ENCODE measurements at places on chromosomes 16 and 17.

GRCh38 chr17:14859542-14859941 lies 405.6 kb downstream of the PMP22 start:
- no peak for DNase-seq

GRCh38 chr16:55821210-55821609 lies 11.7 kb downstream of the CES1 start:
- DNase-seq = no peak

GRCh38 chr17:72465191-72466024 lies 344.6 kb downstream of the SOX9 start:
- peak; percentile 88 for DNase-seq

- no peak for DNase-seq
These were observed 24.3 kb downstream of the G6PC1 start for GRCh38 chr17:42924891-42925290.

- no peak for DNase-seq
These were observed 43.6 kb upstream of the ANKFY1 start for GRCh38 chr17:4307179-4307930.

DNA sequence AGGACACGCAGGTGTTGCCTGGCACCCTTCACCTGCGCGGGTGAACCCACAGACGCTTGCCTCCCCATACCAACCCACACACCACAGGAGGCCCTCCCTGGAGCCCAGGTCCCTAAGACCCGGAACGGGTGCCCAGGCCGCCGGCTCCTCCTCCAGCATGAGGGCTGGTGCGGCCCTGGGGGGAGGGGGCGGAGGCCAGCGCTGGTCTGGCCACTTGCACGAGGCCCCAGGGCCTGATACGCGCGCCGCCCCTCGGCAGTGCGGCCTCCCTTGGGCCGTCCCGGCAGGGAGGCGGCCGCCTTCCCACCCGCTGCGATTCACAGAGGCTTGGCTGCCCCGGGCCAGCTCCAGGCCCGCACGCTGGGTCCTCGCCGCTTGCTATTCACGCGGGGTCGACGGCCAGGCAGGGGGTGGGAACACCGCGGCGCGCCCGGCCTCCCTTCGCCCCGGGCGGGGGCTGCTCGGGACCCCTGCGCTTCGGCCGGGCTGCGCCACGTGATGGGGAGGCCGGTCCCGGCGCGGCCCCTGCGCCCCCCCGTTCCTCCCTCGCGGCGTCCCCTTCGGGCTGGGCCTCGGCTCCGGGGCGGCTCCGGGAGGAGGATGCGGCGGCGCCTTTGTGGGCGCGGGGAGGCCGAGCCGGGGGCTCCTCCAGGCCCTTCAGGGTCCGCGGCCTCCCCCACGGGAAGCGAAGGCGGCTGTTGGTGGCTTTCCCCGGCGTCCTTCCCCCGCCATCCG lies 685 bp downstream of the FASN start:
- no peak for DNase-seq

DNA sequence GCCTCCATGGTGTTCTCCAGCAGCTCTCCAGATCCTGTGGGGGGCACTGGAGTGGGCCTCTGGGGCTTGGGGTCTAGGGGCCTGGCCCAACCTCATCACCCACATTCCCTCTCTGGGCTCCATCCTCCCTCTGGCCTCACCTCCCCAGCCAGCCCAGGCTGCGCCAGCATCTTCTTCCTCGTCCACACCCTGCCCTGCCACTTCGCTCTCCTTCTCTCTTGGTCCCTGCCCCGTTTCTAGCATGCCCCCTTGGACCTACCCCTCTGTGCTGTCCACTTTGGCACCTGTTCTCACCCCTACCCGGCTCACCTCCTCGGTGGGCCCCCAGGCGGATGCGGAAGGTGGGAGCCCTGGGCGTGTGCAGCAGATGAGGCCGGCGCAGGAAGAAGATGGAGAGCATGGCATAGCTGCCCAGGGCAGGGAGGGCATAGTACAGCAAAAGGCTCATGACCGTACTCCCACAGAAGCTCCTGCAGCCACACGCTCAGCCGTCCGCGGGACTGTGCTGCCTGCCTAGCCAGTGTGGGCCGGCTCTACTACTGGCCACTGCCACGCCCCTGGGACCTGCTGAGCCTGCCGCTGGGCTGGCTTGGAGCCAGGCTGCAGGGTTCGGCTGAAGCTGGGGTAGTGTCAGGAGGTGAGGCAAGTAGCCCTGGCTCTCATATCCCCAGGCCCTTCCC lies at the start of gene GDPD3:
Gene GDPD3, minus strand, starts transcription at position 507 of the 680 bp plus-strand sequence. Its CDS starts 59 bp downstream, at position 448.
- no peak for DNase-seq

- no peak for DNase-seq
These were observed 363.7 kb downstream of the SNX29 start for GRCh38 chr16:12340151-12340733.

GRCh38 chr16:82460766-82461165 lies 166.0 kb upstream of the CDH13 start:
- DNase-seq = no peak

DNA sequence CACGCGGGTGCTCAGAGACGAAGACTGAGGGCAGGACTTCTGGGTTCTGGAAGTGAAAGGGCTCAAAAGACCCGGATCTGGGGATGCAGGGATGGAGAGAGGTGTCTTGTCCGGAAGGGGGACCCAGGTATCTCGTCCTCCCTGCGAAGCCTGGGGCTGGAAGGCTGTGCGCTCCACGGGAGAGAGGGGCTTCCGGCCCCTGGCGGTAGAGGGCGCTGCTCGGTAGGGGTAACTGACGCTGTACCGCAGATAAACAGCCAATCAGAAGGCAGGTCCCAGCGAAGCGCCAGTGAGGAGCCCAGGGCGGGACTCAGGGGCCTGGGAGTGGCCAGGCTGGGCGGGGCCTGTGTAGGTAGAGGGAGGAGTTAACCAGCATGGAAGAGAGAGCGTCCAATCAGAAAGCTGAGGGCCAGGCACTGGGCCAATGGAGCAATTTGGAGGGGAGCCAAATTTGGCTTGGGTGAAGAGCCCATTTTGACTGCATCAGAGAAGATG lies 804 bp downstream of the TGFB1I1 start:
- peak; percentile 90 for DNase-seq

DNA sequence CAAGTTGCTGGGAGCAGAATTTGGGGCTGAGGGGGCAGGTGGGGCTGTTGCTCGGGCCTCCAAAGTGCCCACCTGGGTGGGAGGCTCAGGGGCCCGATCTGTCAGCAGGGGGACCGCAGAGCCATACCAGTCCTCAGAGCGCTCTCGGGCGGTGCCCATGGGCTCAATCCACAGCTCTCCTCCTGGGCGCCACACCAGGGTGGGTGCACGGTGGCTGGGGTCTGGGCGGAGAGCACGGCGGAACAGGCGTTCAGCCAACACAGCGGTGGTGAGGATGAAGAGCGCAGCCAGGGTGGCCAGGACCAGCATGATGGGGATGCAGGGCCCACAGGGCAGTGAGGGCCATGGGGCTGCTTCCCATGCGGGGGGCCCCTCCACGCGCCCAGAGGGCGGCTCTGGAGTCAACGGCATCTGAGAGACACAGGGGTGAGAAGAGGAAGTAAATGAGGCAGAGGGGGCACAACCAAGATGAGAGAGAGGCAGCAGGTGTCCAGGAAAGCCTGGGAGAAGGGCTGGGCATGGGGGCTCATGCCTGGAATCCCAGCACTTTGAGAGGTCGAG lies 1.2 kb downstream of the C16orf54 start:
- DNase-seq = no peak

DNA sequence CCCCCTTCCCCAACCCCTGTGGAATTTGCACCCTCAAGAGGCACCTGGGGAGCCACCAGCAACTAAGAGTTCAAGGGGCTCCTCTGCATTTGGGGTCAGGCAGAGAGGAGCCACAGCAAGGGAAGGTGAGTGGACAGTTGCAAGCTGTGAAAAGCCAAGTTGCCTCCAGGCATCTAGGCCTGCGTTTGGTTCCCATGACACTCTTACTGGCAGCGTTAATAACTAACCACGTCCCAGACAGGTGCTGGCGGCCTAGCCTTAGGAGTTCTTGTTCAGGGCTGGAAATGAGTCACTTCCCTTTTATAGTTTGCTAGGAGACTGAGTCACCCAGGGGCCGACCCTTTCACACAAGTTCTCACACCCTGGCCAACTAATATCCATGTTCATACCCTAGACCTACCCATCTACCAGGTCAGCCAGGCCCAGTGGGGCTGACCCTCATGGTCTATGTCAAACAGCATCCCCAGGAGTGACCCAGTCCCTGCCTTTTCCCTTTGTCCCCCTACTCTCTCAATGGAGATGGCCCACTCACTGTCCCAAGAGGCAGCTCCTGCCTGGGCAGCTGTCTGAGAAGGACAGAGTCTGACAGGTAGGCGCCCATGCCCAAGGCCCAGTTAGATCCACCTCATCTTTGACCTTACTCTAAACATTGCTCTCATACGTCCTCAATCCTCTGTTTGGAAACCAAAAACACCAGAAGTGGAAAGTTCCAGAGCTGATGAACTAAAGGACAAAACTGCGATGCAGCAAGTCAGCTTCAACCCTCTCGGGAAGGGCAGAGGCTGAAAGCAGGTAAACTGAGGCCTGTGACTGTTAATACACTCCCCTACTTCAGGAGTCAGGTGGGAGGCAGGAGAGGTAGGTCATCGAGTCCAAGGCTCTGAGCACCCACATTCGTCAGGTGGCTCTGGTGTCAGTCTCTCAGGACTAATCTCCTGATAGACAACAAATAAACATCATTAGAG lies 300.6 kb downstream of the SOX9 start:
- peak; percentile 70 for DNase-seq

- no peak for DNase-seq
These were observed 4.1 kb upstream of the NFATC2IP start for GRCh38 chr16:28946681-28947080.

GRCh38 chr17:8542599-8543502 lies 87.7 kb downstream of the MYH10 start:
- no peak for DNase-seq

DNA sequence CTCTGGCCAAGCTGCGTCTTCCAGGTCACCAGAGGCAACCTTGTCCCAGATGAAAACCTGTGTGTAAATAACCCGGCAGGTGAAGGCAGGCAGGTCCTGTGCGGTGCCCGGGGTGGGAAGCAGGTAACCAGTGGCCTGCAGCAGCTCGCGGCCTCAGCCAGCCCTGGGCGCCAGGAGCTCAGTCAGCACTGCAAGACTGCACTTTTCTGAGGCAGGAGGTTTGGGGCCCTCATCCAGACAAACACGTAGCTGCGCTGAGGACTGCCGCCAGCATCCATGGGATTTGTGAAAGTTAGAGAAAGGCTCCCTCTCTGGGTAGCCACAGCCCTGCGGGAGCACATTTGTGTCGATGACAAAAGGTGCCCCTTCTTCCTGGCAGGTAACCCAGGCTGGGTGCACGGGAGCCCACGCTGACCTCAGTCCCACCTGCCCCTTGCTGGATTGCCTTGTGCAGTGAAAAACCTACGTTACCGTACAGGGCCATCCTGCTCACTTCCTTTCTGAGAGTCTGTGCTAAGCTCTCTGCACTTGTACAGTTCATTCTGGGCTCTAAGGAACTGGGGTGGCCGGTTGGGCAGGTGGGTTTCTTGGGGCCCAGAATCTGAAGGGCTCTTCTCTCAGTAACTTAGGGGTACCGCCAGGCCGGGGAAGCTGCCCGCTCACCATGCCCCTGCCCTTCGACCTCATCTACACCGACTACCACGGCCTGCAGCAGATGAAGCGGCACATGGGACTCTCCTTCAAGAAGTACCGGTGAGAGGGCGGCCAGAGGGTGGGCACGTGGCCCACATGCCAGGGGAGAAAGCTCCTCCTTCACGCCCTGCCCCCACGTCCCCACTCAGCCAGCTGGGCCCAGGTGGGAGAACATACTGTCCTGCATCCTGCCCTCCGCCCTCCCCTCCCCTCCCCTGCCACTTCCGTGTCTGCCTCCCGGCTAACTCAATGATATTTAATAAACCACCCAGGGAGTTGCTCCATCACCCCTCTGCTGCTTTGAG lies 56.4 kb downstream of the MGAT5B start:
- DNase-seq = no peak

GRCh38 chr17:9512323-9513168 lies 63.1 kb downstream of the STX8 start:
- DNase-seq = no peak

GRCh38 chr16:89095491-89095951 lies 1.9 kb downstream of the ACSF3 start:
- no peak for DNase-seq

DNA sequence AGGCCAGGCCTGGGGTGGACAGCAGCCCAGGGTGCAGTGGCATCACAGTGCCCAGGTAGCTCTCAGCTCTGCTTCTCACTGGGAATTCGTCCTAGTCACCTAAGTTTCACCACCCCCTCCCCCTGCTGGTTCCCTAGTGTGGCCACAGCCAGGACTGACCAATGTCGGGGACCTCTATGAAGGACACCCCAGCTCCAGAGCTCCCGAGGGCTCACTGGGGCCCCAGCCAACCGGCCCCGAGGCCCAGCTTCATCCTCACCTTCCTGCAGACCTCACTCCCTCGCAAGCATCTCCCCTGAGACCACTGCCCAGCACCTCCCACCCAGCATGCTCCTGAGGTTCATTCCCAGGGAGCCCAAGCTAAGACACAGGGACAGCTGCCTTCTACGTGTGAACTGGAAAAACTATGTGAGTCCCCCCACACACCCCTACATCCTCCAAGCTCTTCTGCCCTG lies 4.9 kb downstream of the SPPL2C start:
- no peak for DNase-seq

DNA sequence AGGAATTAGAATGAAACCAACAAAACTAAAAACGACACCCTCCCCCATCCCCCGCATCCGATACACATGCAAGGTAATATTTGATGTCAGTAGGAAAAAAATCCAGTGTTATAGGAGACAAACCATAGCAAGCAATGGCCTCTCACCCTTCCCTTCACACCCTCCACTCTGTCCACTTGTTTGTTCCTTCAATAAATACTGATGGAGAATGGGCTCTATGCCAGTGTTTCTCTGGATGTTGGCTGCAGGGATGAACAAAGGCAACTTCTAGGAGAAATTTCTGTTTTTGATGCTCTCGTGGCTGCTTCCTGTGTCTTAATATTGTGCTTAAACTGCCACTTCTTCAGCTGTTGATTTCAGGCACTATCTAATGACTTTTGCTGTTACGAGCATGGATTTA lies 98.8 kb downstream of the WWOX start:
- no peak for DNase-seq

DNA sequence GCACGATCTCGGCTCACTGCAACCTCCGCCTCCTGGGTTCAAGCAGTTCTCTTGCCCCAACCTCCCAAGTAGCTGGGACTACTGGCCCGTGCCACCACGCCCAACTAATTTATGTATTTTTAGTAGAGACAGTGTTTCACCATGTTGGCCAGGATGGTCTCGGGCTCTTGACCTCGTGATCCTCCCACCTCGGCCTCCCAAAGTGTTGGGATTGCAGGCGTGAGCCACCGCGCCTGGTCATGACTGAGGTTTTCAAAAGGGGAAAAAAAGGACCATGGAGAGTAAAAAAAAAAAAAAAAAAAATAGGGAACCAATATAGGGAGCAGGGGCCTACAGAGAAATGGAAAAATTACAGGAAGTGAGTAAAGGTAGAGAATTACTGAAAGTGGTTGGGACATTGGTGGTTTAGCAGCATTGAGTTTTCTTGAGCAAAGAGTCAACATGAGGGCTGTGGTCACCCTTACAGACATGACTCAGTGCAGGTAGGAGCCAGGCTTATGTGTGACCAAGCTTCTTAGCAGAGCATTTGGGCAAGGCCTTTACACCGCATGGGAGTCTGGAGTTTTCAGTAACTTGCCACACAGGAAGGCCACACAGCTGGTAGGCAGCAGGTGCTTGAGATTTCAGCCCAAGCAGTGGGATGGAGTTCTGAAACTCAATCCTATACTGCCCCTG lies 447.3 kb downstream of the HS3ST3B1 start:
- DNase-seq = no peak

Measured in NCI-H1436 treated with DMSO at 0.1 percent for 48 hours (cell line).